ENCODE measurements at places on chromosomes 6 and 20. TPM values are rescaled to one million over a fixed set of nuclear protein-coding genes. Genes with fewer than 3 reads are reported as not detected.

- DNase-seq, result no peak
These were observed 130.6 kb downstream of the TBX18 start for GRCh38 chr6:84633771-84634170.

DNA sequence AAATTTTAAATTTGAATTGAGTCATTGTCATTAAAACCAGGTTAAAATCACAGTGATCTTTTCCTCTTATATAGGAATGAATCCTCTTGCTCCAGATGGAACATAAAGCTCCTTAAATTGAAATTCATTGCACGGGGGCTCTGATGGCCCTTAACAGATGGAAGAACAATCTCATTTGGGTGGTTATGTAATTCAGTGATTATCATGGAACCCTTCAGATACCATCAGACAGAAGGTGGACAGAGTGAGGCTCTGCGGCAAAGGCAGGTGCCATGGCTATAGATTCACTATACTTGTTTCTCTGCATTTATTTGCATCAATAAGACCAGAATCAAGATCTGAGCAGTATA, 17.8 kb upstream of the RNF182 start:
- DNase-seq, result no peak

DNA sequence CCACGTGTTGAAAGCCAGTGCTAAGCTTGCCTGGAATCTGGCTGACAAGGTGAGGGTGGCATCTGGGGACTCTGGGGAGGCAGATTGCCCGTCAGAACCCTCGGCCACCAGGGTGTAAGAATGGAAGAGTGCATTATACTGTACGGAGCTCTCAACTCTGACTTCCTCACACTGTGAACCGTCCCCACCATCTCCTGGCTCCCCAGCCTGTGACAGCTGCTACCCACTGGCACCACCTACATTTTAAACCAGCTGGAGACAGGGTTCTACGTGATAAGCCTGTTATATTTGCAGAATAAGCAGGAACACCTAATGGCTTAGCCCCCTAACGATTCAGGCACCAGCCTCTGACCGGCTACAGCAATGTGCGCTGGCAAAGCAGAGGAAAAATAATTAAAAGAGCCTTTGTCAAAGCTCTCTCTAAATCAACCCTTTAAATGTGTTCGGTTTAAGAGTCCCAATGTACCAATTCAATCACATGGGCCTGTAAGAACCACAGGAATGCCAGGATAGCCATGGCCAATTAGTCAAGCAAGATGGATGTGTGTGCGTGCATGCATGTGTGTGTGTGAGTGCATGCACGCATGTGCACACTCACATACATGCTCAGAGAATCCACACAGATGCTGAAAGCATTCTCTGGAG, 89.1 kb upstream of the TAB2 start:
- no peak for DNase-seq

DNA sequence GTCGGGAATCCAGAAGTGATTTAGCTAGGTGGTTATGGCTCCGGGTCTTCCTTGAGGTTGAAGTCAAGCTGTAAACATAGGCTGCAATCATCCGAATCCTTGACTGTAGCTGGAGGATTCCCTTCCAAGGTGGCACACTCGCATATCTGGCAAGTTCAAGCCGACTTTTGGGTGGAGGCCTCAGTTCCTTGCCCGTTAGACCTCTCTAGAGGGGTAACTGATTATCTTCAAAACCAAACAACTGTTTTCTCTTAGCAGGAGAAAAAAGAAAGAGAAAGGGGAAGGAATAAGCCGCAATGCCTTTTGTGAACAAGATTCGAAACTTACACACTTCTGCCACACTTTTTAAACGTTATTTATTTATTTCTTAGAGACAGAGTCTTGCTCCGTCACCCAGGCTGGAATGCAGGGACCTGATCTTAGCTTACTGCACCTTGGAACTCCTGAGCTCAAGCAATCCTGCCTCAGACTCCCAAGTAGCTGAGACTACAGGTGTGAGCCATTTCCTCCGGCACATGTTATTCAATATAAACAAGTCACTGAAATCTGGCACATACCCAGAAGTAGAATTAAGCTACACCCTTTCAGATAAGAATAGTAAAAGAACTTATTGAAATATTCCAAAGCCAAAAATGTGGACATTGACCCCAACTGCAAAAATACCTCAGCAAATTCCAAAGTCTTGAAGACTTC, 76.3 kb downstream of the HFE start:
- DNase-seq, result no peak

GRCh38 chr6:15411766-15412165, 165.9 kb downstream of the JARID2 start:
- DNase-seq, result no peak

DNA sequence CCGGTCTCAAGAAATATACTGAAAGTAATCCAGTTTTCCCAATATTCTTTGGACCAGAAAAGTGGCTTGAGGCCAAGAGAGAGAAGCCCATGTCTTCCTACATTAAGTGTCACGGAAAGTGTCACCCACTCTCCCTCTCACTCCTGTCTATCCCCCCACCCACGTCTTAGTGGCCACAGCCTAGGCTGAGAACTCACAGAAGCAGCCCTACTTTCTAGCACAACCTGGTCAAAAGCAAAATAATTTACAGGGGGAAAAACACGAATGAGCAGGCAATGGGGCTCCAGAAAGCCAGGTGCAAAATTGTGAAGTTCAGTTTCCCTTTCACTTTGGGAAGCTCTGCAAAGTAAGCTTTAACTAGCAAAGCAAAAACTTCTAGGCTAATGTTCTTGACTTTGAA, 118.0 kb downstream of the OPRM1 start:
- DNase-seq, result no peak

GRCh38 chr20:16709017-16709416, 20.8 kb upstream of the SNRPB2 start:
- DNase-seq, result no peak

DNA sequence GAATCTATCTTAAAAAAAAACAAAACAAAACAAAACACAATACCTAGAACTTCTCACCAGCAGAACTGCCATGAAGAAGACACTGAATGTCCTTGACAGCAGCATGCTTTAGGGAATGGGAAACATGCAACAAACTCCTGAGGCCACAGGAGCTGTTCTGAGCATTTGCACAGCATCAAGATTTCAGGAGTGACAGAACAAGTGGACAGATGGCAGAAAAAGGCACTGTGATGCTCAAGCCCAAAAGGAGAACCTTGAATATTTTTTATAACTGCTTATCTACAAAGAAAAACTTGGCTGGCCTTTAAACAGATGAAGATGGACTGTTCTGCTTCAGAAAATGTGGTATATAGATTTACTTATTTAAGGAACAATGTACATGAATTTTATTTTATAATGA, 158.9 kb downstream of the RALGAPA2 start:
- no peak for DNase-seq

DNA sequence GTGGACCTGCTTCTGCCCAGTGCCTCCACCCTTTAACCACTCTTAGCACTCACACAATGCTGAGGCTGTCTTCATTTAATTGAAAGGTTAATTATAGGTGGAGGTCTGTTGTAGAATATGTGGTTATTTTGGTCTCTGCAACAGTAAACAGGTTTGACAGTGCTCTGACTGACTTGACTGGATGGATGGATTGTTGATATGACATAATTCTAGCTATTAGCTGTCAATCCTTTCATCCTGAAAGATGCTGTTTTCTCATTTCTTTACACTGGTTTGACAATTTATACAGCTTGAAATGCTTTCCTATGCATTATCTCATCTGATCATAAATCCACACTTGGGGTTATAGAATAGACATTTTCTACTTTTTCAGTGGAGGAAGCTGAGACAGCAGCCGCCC, 210.7 kb downstream of the CDH26 start:
- DNase-seq, result no peak

GRCh38 chr20:33676652-33677645, 2.7 kb upstream of the NECAB3 start:
- no peak for DNase-seq

- DNase-seq, result no peak
These were observed 11.6 kb downstream of the CDH22 start for GRCh38 chr20:46296526-46297250.

DNA sequence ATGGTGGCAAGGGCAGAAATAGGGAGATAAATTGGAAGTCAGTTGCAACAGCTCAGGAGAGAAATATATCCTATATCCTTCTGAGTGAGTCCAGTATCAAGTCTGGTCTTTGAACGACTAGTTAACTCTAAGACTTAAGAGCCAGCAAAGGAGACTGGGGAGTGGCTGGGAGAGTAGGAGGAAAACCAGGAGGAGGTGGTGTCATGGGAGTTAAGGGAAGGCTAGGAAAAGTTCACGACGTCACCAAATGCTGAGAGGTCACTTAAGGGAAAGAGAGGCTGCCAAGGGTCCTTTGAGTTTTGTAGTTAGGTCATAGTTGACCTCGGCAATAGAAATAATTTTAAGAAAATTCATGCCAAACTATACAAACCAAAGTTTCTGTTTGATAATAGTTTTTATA, 25.1 kb downstream of the ACOT13 start:
- no peak for DNase-seq

- DNase-seq, result no peak
These were observed 66.7 kb upstream of the DEFB112 start for GRCh38 chr6:50116390-50116789.

GRCh38 chr6:95364016-95364604, 213.2 kb upstream of the MANEA start:
- no peak for DNase-seq

- DNase-seq, result no peak
These were observed 23.8 kb downstream of the ADGRF4 start for GRCh38 chr6:47722194-47722593.

GRCh38 chr6:162181741-162182401, 545.7 kb downstream of the PRKN start:
- no peak for DNase-seq

DNA sequence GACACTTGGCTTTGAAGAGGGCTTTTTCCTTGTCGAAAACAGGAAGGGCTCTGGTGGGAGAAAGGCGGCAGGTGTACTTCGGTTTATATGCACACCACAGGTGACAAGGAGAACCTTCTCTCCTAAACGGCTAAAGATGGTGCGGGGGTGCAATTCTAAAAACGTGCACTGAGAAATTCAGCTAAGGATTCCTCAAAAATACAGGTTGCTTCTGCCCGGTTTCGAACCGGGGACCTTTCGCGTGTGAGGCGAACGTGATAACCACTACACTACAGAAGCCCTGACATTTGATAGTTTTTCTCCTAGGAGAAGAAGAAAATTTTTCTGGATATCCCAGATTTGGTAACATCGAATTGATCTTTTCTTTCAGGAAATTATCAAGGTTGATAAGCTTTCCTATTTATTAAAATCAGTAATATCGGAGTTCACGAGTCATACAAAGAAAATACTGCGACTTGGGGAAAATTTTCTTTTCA, 32.0 kb downstream of the POM121L2 start:
- DNase-seq, result no peak

GRCh38 chr20:61895016-61895415, 170.7 kb downstream of the TAF4 start:
- no peak for DNase-seq

- no peak for DNase-seq
These were observed 21.7 kb upstream of the BHLHE23 start for GRCh38 chr20:63028461-63028921.

GRCh38 chr20:11795071-11795615, 122.5 kb upstream of the BTBD3 start:
- DNase-seq, result no peak

GRCh38 chr6:26071135-26071534, 16.1 kb upstream of the HFE start:
- DNase-seq, result no peak

DNA sequence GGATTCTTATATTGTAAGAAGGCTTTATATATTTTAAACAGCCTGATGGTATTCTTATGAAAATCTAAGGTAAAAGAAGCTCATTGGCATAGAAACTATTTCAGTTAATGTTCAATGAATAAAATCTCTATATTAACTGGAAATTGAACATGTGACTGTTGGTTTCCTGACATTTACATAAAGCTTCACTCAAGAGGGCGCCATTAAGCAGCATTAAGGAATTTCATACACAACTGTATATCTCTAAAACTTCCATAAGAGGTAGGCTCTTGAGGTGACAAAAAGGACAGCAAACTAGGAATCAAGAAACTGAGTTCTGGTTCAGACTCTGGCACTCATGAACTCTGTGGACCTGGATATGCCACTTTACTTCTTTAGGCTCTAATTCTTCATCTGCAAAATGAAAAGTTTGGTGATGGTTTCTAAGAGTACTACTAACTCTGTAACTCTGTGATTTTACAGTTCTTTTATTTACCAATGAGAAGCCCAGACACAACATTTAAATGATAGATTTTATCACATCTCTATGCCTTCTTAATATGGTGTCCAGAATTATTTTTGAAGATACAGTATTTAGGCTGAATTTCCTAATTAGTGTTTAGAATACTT, 147.5 kb downstream of the FLRT3 start:
- DNase-seq, result no peak

- DNase-seq, result no peak
These were observed 138.4 kb upstream of the TNFAIP3 start for GRCh38 chr6:137728386-137729349.

DNA sequence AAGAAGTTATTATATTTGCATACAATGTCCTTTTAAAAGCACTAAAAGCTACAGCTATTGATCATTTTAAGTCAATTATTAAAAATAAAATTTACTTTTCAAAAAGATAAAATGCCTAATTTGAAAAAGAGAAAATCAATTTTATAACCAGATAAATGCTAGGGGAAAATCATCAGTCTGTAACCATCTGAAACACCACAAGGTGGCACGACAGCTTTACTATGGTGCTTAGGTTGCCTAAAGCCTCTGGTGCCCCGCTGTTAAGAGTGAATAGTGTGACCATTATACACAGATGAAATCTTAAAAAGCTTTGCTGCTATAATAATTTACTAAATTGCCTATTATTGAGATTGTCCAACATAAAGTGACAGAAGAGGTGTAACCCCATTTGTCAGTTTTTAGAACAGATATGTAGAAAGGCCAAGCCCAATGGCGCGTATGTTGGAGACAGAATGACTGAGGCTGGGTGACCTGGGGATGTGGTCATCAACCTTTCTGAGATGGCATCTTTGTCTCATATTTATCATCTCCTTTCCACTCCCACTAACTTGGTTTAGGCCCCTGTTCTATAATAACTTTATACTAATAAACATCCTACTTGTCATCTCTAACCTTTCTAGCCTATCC, 100.8 kb downstream of the MOXD1 start:
- no peak for DNase-seq

The FKBP1C gene
- not detected for total RNA-seq

The MROH8 gene
- total RNA-seq, result 5.4 TPM

The FAM83C gene
- total RNA-seq, result not detected

The SOX18 gene
- total RNA-seq, result 5.5 TPM

The RFX6 gene
- not detected for total RNA-seq

The LPA gene
- not detected for total RNA-seq
